ENCODE measurements at places on chromosomes 11 and 22.

- no peak for DNase-seq
Measured at GRCh38 chr11:695288-695537, 191 bp upstream of the DEAF1 start.

DNA sequence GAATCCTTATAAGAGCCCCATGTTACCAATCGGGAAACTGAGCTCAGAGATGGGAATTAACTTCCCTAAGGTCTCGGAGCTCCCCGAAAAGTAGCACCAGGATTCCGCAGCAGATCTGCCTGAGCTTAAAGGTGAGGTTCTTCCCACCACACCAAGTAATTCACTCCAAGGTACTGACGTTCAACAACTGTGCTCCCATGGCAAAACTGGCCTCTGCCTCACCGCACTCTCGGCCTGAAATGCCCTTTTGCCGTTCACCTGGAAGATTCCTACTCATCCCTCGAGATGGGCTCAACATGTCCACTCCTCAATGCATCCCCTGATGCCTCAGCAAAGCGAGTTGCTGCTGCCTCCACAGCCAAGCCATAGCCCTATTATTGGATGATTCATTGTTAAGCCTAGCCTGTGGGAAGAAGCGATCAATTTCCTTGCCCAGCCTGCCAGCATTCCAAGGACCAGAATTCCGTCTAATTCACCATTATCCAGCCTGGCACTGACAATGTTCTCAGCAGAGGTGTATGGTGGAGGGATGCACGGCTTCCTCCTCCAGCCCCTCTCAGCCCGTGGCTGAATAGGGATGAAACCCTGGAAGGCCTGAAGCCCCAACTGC is 4.2 kb downstream of the PLAAT3 start:
- DNase-seq = no peak

- peak; percentile 54 for DNase-seq
Measured at GRCh38 chr22:30202531-30203006, 44.0 kb downstream of the LIF start.

DNA sequence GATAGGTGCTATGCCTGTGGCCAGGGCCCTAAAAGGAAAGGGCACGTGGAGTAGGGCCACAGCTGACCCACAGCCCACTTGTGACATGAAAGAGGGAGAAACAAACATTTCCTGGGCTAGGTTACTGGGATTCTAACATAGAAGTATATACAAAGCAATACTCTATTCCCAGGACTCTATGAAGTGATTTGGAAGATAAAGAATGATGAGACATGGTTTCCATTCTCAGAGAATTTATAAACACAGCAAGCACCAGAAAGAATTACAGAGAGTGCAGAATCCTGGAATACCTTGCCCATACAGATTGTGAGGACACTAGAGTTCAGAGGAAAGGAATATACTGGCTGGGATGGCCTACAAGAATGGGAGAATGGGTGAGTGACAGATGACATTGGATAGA is 86.4 kb downstream of the KIRREL3 start:
- no peak for DNase-seq

- no peak for DNase-seq
Measured at GRCh38 chr11:47071341-47071740, 105.3 kb downstream of the ARFGAP2 start.

DNA sequence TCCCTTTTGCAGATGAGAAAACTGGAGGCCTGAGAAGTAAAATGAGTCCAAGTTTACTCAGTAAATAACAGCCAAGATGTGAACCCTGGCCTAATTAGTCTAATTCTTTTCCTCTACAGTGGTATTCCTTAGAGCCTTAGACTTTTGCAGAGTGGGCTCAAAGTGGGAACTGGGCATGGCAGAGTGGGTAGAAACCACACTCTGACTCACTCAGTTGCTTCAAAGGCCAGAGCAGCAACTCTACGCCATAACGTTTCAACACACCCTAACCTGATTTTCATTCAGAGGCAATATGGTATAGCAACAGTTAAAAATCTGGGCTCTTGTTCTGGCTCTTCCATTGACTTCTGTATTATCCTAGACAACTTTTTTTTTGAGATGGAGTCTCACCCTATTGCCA is 2.8 kb downstream of the THRSP start:
- DNase-seq = no peak

- no peak for DNase-seq
Measured at GRCh38 chr22:20825624-20826023, 33.0 kb downstream of the PI4KA start.

DNA sequence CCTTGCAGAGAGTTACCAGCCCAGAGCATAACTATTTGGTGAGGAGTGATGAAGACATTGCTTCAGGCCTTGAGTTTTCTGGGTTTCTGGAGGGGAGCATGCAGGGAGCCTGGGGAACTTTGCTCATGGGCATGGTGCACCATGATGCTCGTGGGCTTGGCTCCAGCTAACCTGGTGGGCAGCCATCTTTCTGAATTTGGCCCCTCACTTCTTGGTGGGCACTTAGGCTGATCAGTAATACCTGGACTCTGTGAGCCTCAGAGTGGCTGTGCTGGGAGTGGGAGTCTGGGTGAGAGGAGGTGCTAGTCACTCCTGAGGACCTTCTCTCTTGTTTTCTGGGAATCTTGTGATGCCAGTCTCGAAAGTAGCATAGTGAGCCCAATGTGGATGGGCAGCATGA is 30.6 kb downstream of the AMPD3 start:
- no peak for DNase-seq

DNA sequence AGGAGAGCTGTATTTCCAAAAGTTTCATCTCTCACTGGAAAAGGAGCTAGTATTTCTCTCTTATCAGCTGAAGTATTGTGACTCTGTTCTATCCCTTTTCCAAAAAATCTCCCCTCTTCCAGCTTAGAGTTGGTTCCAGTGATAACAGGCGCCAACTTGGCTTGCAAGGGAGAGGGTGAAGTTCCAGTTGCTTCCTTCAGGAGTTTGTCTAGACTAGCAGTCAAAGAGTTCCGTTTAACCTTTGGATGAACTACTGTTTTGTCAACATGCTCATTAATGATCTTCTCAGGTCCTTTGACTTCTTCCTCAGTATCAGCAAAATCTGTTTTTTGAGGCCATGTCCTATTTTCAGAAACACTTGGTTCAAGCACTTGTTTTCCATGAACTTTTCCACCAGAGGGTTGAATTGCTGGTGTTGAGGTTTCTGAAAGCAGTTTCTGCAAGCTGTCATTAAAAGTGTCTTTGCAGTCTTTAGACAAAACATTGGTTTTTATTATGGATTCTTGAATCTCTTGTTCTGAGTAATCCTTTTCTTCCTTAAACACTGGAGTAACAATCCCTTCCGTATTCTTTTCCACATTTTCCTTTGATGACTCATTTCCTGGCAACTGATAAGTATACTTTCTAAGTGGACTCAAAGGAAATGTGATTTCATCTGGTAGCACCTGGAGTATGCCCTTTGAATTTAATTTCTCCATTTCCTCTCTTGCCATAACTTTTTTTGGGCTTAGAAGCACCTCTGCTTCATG is 39.7 kb upstream of the CCDC89 start:
- DNase-seq = no peak

DNA sequence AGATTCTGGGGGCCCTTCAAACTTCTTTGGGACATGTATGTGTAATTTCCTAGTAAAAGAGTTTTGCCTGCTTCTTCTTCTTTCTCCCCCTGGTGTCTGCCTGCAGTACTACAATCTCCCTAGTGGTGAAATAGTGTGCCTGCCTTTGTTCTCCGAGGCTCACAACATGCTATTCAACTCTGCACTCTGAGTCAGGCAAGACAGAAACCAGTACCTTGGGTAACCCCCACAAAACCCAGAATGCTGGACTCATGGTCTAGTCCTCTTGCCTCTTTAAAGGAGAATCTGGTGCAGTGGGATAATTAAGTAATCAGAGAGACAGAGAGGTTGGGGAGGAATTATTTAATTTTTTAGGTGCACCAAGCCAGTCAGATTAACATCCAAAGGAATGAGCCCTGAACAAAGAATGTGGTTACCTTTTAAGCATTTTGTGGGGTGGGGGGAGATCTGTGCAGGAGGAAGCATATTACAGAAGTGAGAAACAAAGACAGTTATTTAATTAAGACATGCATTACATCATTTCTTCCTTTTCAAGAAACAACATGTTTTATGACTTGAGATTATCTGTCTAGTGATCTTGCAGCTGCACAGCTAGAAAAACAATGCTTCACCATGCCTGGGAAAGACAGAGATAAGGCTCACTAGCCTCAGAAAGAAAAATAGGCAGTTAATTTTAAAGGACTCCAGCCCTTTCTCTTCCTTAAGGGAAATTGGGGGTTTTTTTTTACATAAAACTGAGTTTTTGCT is 11.0 kb upstream of the MS4A6A start:
- peak; percentile 53 for DNase-seq

DNA sequence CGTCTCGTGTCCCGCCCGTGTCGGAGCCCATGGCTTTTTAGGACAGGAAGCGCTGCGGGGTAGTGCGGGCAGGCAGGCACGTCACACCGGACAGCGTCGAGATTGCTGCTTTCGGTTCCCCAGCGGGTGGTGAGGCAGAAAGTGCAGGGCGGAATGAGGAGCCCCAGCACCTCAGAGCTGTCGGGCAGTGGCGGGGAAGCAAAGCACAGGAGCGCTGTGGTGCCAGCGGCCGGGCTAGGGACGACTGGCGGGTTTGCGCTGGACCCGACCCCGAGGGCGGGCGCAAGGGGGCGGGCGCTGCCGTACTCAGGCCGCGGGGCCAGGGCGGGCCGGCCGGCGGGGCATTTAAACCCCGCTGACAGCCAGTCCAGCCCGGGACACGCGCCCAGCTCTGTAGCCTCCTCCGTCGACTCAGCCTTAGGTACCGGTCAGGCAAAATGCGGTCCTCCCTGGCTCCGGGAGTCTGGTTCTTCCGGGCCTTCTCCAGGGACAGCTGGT is at the start of gene SLC37A2:
TSS of gene SLC37A2 (plus strand) at position 375 of the 498 bp plus-strand sequence. CDS start at position 438, 63 bp downstream.
- DNase-seq = peak; percentile 82

GRCh38 chr11:126723665-126724045 is 276.9 kb downstream of the KIRREL3 start:
- no peak for DNase-seq

DNA sequence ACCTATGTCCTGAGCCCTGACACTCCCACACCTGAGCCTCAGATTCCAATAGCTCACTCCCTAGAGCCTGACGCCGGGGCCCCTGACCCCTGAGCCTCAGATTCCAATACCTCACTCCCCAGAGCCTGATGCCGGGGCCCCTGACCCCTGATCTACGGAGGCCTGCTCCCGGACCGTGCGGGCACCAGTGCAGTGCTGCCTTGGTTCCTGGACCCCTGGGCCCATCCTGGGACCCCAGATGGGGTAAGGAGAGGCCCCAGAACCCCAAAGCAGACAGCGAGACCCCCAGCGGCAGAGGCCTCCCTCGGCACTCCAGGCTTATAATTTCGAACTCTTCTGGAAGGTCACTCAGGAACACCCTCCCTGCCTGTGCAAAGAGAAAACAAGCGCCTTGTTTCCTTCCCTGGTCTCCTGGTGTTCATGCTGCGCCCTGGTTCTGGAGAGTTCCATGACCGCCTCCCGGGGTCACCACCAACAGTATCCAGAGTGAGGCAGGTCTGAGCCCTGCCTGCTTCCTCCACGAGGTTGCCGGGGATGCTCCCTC is 7.5 kb downstream of the SUSD2 start:
- no peak for DNase-seq

DNA sequence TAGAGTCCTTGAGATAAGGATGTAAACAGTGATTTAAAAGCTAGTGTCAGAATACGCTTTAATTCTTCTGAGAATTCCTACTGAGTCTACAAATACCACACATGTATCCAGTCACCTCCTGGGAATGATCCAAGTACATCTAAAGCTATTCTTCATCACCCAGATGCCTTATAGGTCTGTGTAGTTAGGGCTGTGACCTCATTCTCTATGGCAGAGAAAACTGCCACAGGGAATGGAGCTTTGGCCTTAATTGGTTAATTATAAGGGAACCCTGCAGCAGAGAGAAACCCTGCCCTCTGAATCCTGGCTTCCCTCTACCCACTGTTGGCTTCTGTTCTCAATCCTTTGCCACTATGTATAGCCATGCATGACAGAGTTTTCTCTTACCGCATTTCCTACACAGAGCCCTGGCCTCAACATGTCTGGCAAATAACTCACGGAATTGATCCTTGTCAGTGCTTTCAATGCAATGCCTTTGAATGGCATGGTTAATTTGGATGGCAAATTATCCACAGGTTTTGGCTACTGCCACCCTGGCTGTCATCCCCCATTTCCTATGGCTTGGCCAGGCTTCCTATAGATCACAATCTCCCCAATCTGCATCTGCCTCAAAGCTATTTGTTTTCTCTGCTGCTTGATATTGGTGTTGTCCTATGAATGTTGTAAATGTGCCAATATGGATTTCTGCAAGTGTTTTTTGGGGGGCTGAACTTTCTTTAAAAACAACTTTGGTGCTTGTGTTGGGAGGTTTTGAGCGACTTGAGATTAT is 2.9 kb downstream of the DIXDC1 start:
- DNase-seq = no peak

- peak; percentile 20 for DNase-seq
Measured at GRCh38 chr11:16001899-16002426, 354.4 kb downstream of the SOX6 start.

GRCh38 chr11:108307751-108308150 is 84.9 kb downstream of the ATM start:
- no peak for DNase-seq

DNA sequence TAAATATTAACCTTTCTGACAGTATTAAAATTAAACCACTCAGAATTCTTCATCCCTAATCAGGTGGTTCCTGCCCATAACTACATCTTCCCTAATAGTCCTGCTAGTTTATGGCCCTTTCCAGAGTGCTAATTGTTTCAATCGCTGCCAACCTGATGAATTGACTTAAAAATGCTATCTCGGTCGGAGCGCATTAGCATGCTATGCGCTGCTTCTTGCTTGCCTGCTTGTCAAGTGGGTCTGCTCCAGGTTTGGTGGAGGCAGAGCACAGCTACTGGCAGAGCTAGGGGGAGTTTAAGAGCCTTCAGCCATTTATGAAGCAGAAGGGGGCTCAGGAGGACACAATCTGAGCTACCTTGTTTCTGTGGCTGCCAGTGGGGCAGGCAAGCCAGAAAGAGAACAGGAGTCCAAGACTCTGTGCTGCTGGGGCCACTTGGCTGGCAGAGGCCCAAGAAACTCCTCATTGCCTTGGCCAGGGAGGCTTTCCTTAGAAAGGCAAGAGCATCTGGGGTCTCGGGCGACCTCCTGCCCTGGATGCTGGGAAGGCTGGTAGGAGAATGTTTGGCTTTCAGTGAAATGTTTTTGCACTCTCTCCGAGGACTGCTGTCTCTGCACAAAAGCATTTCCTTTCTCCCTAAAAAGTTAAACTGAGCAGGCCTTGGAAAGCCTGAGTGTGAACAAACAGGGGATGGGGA is 62.1 kb upstream of the PHOX2A start:
- no peak for DNase-seq

DNA sequence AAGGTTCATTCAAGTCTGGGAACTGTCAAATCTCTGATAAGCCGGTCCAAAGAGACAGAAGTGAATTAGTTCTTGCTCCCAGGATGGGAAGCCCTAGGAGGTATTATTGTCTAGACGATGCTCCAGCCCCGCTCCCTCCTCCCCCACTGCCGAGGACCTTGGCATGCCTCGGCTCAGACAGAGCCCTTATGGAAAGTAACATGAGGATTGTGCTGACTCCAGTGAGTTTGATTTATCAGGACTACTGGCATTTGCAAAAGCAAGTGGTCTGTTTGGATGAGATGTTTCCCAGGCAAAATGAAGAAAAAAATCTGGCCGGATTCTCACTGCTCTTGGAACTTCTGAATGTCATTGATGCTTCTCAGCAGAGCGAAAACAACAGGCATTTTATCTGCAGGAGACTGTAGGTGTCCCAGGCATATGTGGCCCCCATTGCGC is 341.0 kb downstream of the ETS1 start:
- no peak for DNase-seq
